ENCODE measurements at places on chromosomes 11 and 22.

- no peak for DNase-seq
These were observed 26.4 kb downstream of the IZUMO1R start for GRCh38 chr11:94330789-94331188.

DNA sequence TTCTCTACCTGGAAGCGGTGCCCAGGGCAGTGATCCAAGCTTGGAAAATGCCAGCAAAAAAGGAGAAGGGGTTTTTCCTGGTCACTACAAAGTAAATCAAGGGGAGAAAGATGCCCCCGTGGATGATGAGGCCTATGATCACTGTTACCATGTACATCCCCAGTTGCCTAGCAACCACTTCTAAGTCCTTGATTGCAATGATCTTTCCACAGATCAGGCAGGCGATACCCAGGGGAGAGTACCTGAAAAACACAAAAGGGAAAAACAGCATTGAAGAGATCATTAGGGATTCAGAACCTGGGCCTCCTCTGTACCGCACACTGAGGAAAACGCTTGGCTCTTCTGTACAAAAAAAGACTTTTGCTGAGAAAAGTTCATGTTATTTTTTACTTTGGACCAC lies 127.1 kb downstream of the SLC1A2 start:
- no peak for DNase-seq

DNA sequence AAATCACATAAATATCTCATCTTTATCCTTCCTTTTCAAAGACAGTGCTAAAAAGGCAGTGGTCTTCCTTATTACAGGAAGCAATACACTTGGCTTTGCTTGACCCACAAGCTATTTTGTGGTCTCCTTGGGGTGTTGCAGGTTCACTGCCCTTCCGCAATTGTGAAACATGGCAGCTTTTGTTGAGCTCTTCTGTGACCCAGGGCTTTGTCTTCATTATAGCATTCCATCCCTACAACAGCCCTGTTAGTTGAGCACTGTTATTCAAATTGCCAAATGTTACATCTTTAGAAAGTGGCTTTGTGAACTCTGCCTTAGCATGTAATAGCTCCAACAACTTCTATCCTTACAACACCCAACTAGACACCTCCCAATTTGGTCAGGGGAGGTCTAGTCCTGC lies 107.1 kb downstream of the OPCML start:
- DNase-seq: no peak

GRCh38 chr22:42169055-42169469 lies 38.5 kb upstream of the CYP2D6 start:
- no peak for DNase-seq

DNA sequence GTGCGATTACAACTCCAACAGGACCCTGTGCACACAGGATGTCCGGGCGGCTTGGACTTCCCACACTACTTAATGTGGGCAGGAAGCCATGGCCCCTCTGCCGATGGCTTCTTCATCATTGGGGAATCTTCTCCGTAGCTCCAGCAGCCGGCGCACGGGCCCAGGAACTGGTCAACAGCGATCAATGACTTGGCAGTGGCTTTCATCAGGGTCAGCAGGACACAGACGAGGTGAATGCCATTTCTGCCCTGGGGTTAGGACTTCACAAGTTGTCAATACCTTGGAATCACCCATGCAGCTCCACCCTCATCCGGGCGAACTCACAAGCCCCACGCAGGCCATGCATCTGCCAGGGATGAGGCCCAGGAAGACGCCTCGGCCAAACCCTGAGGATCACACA lies 645.7 kb downstream of the BRD1 start:
- no peak for DNase-seq

GRCh38 chr11:65774525-65775306 lies 6.1 kb downstream of the AP5B1 start:
- DNase-seq: no peak

- no peak for DNase-seq
These were observed 839 bp downstream of the STX5 start for GRCh38 chr11:62830904-62831519.

- no peak for DNase-seq
These were observed 13.5 kb upstream of the ARHGEF17 start for GRCh38 chr11:73294604-73295003.

DNA sequence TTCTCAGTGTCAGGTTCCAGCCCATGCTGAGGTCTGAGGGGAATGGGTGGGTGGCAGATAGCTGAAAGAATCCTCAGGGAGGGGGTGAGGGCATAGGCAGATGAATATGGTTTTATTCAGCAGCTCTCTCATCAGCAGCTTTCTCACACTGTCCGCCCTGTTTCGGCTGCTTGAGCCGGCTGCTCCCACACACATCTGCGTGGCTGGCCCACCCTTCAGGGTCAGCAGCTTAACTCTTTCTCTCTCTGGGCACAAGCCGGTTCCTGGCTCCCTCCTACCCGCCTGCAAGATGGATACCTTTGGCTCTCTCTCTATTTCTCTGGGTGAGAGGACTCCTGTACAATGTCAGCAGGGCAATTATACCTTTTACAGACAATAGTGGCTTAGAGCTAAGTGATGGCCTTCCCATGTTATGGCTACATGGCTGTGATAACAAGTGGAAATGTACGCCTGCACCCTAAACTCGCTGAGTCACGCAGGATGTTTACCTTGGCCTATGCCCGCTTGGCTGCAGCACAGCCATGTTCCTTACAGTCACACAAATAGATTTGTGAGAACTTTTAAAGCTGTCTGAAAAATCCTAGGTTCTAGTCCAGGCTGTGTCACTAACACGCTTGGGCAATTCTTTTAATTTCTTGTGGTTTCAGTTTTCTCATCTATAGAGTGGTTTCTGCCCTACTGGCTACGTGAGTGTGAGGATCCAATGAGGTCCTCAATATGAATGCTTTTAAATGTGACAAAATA lies 4.1 kb downstream of the MMP20 start:
- DNase-seq: no peak

GRCh38 chr11:73154178-73154577 lies 12.1 kb upstream of the FCHSD2 start:
- no peak for DNase-seq

DNA sequence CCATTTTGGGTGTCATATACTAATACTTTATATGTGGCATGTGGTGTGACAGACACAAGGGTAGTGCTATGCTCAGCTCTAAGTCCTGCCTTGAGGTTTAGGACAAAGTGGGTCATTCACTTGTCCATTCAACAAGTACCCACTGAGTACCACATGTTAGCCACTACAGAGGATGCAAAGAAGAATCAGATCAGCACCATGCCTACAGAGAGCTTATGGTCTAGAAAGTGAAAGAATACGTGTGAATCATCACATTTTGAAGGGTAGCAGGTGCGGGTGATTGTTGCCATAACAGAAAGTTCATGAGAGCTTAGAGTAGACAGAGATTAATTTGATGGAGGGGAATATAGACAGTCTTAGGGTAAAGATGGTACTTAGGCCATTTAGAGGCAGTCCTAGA lies 18.3 kb downstream of the CLMP start:
- no peak for DNase-seq

GRCh38 chr11:19410032-19410431 lies 169.3 kb upstream of the E2F8 start:
- no peak for DNase-seq

- DNase-seq: no peak
These were observed 52.1 kb downstream of the LINC01488 start for GRCh38 chr11:69533296-69534165.

DNA sequence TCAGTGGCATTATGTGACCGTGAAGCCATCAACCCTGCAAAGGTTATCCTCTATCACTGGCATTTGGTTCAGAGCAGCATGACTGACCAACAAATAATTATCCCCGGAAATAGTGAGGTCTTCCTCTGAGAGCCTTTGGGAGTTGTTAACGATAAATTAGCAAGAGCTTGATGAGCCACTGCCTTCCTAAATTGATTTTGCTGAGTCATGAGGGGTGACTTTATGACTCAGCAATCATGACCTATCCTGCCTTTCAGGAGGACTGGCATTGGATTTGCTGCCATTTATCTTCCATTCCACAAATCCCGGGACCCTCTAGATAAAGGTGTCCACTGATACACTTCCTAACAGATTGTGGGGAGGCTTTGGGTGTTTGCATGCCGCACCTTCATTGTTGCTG lies 80.8 kb upstream of the MTNR1B start:
- no peak for DNase-seq

GRCh38 chr11:57434640-57435546 lies 8.0 kb upstream of the SLC43A3 start:
- no peak for DNase-seq

GRCh38 chr11:95516175-95516574 lies 273.4 kb downstream of the FAM76B start:
- no peak for DNase-seq

DNA sequence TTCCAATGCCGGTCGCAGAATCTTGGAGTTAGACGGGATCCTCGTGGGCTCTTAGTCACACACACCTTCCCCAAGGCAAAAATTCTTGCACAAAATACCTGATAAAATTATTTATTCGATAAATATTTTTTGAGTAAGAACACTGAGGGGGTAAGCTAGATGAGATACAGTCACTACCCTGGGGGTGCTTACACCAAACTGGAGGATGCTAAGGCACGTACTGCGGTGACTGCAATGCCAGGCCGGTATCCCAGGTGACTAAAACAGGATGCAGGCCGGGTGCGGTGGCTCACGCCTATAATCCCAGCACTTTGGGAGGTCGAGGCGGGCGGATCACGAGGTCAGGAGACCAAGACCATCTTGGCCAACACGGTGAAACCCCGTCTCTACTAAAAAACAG lies 1.7 kb upstream of the MRTFA start:
- DNase-seq: no peak

DNA sequence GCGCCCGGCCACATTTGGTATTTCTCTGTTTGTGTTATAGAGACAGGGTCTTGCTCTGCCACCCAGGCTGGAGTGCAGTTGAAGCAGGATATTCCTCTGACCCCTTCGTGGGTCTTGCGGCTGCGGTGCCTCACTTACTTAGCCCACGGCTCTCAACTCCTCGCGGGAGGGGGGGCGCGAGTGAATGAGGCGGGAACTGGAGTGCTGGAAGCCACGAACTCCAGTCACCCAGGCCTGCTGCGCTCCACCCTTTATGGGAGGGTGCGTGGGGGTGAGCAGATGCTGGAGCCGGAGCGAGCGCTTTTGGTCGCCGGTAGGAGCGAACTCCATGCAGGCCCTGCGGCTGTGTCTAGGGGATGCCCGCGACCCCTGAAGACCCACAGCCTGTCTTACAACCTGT lies 1.8 kb downstream of the C11orf54 start:
- DNase-seq: no peak

DNA sequence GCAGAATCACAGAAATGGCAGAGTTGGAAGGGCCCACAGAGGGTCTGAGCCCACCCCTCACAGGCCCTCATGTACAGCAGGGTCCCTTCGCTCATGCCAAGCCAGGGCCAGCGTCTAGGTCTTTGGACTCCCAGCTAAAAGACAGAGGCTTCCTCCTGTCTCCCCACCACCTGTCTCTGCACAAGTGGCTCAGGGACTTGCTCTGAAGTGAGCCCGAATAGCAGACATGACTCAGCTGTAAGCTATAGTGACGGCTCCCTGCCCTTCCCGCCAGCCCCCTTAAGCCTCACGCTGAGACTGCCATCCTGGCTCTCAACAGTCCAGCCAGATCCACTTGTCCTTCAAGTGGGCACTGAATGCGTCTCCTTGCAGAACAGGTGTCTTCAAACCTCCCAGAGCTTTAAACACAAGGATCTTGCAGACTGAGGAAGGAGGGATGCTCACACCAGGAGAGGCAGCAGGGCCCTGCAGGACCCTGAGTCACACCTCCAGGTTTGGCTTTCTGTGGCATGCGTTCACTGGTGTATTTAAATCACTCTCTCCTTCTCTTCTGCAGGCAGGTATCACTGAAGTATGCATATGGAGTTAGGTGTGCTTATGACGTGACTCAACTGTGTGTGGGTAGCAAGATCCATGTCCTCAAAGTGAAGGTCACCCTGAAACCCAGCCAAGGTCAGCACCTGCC lies 154.9 kb downstream of the CACNA1I start:
- DNase-seq: peak; percentile 70

Measured in NCI-H524 treated with DMSO at 0.1 percent for 48 hours (cell line).